Fibroblast of upper back skin (primary cell): ENCODE measurements at places on chromosomes 2 and 18.

DNA sequence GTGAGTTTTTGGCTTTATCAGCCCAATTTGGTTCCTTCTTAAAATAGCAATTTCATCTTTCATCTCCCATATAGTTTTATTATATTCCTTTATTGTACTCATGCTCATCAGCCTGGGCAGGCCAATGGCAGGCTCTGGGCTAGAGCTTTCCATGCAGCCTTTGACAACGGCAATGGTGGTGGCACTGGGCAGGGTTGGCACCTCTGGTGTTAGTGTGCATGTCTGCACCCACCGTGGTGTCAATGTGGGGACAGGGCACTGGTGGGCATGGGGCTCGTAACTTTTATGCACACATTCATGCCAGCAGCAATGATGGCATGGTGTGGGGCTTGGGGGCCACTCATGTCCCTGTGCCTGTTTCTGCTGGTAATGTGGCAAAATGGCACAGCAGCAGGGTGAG lies 1305.4 kb downstream of the DSC3 start:
- no peak for DNase-seq

DNA sequence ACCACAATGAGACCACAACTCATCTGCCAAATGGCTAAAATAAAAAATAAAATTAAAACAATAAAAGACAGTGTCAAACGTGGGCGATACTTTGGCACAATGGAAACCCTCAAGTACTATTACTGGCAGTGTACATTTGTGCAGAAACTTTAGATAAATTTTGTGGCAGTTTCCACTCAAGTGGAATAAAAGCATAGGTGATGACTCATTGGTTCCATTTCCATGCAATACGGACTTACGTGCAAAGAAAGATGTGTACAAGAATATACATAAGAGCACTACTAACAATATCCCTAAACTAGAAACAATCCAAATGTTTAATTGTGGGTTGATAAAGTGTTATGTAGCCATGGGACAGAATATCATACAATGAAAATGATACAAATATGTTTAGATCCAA lies 259.0 kb upstream of the HNMT start:
- no peak for DNase-seq

- no peak for DNase-seq
These were observed 130.5 kb downstream of the PLCL1 start for GRCh38 chr2:197934934-197935289.

- DNase-seq = no peak
These were observed 28.2 kb downstream of the TUBB6 start for GRCh38 chr18:12336171-12336613.

- no peak for DNase-seq
These were observed 36.2 kb upstream of the MAT2A start for GRCh38 chr2:85502720-85503119.

GRCh38 chr2:99881901-99882591 lies 260.3 kb downstream of the AFF3 start:
- DNase-seq = peak; percentile 99

DNA sequence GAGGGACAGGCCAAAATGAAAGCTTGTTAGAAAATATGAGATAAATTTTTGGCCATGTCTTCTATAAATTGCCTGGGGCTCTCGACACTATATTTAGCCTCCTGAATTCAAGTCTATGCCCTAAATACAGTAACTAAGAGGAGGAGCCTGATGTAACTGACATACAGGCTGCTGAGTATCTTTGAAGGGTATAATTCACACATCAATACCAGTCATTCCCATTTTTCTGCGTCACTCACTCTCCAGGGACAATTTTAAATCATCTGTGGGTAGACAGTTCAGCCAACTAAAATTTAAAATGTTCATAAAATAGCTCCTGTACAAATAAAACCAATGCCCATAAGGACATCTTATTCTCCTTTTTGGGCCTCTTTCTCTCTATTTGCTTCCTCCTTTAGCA lies 105.9 kb downstream of the AP1S3 start:
- peak; percentile 54 for DNase-seq

DNA sequence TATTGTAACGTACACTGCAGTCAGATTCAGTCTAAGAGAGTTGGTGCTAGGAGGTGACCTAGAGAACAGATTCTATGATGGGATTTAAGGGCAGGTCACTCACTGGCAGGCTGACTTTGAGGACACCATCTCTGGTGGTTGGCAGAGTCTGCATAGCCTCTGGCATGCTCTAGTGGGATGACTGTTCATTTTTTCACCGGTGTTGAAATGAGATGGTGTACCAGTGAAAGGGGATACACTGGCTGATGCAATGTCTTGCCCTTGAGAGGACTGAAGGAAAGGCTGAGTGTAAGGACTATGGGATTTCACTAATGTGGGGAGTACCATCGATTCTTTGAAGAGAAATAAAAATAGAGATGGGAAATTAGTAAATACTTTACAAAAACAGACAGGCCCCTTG lies 186.9 kb upstream of the PIEZO2 start:
- DNase-seq = no peak

GRCh38 chr18:267380-267687 lies 513 bp downstream of the THOC1 start:
- DNase-seq = no peak

DNA sequence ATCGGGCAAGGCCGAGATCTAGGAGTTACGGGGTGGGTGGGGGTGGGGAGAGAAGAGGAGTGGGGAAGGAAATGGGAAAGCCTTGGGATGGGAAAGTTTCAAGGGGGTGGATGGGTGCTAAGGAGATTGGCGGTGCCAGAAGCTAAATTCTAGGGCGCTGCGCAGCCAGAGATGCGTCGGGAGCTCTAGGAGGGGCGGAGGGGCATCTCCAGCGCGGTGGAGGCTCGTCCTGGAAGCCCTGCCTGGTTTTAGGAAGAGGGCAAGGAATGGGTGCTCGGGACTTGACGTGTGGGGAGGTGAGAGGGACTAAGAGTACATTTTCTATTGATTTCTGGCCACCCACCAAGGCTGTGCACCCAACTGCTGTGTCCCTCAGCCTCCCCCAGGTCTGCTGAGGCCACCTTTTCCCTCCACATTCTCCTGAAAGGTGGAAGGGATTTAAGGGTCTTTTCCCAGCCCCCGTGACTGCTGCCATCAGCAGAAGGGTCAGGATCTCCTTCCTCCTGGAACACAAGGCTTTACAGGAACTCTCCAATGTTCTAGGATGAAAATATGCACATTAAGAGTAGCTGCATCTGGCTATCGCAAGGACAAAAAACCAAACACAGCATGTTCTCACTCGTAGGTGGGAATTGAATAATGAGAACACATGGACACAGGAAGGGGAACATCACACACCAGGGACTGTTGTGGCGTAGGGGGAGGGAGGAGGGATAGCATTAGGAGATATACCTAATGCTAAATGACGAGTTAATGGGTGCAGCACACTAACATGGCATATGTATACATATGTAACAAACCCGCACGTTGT lies 1.4 kb downstream of the C2orf72 start:
- DNase-seq = no peak

- no peak for DNase-seq
These were observed 95.4 kb upstream of the AQP4 start for GRCh38 chr18:26960911-26961310.
